ENCODE measurements at places on chromosomes 7 and 10.

- peaks cover 1% of the 10 kb centered on the region for H3K27me3 ChIP-seq
- no peaks in the 10 kb centered on the region for H3K36me3 ChIP-seq
- no peak overlapping the region for H3K4me3 ChIP-seq
- peaks cover 7% of the 10 kb centered on the region for H3K4me1 ChIP-seq
- DNase-seq, result no peak
Observed at GRCh38 chr7:132980402-132980801, 101.5 kb downstream of the CHCHD3 start.

DNA sequence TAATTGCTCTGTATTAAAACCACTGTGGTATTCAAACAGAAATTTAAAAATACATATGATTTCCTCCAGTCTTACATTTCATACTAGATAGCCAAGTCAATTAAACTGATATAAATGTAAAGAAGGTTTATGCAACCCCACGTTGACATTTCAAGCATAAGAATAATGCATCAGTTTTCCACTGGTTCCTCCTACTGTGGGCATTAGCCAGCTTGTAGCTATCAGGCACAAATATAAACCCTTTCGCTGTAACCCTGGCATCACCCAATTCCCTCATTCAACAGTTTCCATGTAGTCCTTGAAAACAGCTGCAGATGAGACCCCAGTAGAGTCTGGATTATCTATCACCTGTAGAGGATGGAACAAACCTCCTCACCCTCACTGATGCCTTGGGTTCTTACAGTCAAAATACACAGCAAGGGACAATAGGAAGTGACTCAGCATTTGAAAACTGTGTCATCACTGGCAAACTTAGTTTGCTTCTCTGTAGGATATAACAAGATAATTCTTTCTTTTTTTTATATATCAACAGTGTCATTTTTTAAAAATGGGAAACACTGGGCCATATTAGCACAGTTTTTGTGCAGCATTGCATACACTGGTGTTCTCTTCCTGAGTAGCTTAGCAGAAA lies 113.0 kb downstream of the PDE1C start:
- DNase-seq, result no peak
- H3K4me3 ChIP-seq, result no peak overlapping the region
- H3K27me3 ChIP-seq, result peaks cover 2% of the 10 kb centered on the region
- no peak overlapping the region for H3K27ac ChIP-seq
- no peaks in the 10 kb centered on the region for H3K36me3 ChIP-seq

DNA sequence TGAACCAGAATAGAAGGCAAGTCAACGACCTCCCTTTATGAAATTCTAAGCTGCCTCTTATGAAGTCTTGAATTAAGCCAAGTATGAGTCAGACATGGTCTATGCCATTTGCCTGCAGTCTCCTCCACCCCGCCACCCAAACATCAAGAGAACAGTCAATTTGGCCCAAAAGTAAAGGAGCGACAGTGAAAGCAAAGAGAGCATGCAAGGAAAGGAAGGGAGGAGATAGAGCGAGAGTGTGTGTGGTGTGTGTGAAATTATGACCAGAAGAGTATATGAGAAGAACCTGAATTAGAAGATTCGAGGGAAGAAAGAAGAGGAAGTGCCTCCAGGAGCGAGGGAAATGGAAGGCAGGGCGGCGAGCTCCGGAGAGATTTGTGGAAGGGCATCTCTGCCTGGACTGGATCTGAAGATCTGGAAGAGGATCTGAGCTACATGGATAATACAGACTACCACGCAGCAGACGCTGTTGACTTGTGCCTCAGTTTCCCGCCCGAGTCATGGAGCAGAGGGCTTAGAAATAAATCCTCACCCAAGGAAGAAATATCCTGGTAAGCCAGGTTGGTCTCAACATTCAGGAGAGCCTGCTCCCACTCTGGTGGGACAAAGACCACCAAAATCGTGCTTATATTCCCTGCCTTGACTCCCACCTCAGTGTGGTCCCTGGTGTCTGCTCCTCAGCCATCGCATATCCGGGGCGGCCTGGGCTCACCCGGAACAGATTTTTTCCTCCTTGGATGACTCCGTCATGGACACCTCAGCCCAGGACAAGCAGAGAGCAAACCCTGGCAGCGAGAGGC lies 459 bp downstream of the ZDHHC6 start:
- H3K4me3 ChIP-seq, result peak overlapping the region; percentile 96
- H3K27ac ChIP-seq, result peak overlapping the region; percentile 95
- peaks cover 22% of the 10 kb centered on the region for H3K4me1 ChIP-seq
- H3K36me3 ChIP-seq, result peaks cover 8% of the 10 kb centered on the region
- peaks cover 13% of the 10 kb centered on the region for H3K27me3 ChIP-seq

DNA sequence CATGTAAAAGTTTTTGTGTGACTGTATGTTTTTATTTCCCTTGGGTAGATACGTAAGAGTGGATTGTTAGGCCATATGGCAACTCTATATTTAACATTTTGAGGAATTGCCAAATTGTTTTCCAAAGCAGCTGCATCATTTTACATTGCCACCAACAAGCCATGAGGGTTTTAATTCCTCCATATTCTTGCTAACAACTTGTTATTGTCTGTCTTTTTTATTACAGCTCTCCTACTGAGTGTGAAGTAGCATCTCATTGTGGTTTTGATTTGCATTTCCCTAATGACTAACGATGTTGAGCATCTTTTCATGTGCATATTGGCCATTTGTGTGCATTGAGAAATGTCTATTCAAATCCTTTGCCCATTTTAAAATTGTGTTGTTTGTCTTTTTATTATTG lies 94.9 kb downstream of the CARD11 start:
- no peak for DNase-seq
- no peak overlapping the region for H3K4me3 ChIP-seq
- no peaks in the 10 kb centered on the region for H3K36me3 ChIP-seq
- no peak overlapping the region for H3K27ac ChIP-seq

GRCh38 chr10:49139028-49139845 lies 5.4 kb upstream of the FAM170B start:
- no peak for DNase-seq
- H3K36me3 ChIP-seq, result no peaks in the 10 kb centered on the region
- peaks cover 3% of the 10 kb centered on the region for H3K4me1 ChIP-seq
- H3K27me3 ChIP-seq, result peaks cover 1% of the 10 kb centered on the region
- no peak overlapping the region for H3K4me3 ChIP-seq

DNA sequence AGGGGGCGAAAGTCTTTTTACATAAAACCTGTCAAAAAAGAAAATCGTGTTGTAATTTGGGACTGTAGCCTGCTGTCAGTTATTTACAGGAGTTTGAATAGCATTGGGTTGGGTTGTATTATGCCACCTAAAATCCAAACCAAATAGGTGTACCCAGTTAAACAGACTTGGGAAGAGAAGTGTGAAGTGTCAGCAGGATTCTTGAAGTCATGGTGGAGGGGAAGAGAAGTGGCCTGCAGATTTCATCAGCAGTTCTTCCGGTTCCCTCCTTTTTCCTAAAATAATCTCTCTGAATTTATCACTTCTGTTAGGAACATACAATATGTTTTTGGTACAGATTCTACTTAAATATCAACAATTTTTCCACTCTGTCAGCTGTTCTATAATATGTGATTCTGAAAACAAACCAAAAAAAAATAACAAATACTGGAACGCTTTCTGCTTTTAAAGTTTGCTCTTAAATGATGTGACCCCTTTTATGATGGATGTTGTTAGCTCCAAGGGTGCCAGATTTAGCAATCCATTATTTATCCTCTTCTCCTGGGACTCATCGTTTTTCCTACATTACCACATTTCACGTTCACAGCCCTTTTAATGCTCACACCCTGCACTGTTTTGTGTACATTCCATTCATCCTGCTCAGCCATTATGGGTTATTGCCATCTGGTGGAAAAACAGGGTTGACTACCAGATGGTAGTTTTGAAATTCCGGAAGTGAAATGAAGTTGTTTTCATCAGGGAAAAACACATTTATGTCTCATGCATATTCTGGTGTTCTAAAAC lies 18.7 kb upstream of the ARHGAP12 start:
- H3K4me3 ChIP-seq, result no peak overlapping the region
- peaks cover 17% of the 10 kb centered on the region for H3K4me1 ChIP-seq
- peaks cover 1% of the 10 kb centered on the region for H3K27me3 ChIP-seq
- H3K27ac ChIP-seq, result no peak overlapping the region

DNA sequence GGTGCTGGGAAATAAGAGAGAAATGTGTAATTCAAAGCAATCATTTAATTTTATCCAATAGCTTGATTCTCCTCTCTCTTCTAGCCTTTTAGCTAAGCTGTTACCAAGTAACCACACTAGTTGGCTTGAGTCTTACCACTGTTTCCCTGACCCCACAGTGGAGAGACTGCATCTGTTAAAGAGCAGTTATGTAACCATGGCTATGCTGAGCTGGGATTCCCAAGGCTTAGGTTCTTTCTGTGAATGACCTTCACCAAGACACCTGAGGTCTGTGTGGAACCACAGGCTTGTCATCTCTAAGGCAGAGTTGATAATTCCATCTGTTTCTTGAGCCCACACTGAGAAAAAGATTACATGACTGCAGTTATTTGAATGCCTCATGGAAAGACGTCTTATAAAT lies 47.7 kb upstream of the ATRNL1 start:
- H3K27me3 ChIP-seq, result peaks cover 2% of the 10 kb centered on the region
- H3K36me3 ChIP-seq, result no peaks in the 10 kb centered on the region
- H3K4me1 ChIP-seq, result peaks cover 5% of the 10 kb centered on the region
- H3K27ac ChIP-seq, result no peak overlapping the region
- no peak overlapping the region for H3K4me3 ChIP-seq
- no peak for DNase-seq

DNA sequence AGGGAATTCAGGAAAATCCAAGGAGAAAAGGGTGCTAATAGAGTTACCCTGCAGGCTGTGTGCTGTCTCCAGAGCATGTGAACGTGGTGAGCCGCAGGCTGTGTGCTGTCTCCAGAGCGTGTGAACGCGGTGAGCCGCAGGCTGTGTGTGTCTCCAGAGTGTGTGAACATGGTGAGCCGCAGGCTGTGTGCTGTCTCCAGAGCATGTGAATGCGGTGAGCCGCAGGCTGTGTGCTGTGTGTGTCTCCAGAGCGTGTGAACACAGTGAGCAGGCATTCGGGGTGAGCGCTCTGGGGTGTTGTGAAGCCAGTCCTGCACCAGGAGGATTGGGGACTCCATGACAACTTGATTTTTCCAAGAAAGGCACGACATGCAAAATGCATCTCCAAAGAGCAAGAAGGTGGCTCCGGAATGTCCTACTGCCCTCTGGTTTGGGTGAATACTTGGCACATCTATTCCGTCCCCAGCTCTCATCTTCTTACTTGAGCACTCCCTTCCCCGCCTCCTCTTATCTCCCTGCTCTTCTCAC lies 407.9 kb upstream of the SHH start:
- H3K27me3 ChIP-seq, result peaks cover 1% of the 10 kb centered on the region
- DNase-seq, result no peak
- H3K4me3 ChIP-seq, result no peak overlapping the region
- H3K27ac ChIP-seq, result no peak overlapping the region

GRCh38 chr10:70559861-70560260 lies 42.7 kb downstream of the PRF1 start:
- peaks cover 42% of the 10 kb centered on the region for H3K4me1 ChIP-seq
- H3K36me3 ChIP-seq, result peaks cover 40% of the 10 kb centered on the region
- no peak for DNase-seq
- peaks cover 29% of the 10 kb centered on the region for H3K27me3 ChIP-seq

- H3K4me1 ChIP-seq, result peaks cover 26% of the 10 kb centered on the region
- no peak for DNase-seq
- peaks cover 55% of the 10 kb centered on the region for H3K36me3 ChIP-seq
- H3K27me3 ChIP-seq, result peaks cover 5% of the 10 kb centered on the region
- no peak overlapping the region for H3K4me3 ChIP-seq
Observed at GRCh38 chr7:50667789-50668226, 102.6 kb upstream of the DDC start.

DNA sequence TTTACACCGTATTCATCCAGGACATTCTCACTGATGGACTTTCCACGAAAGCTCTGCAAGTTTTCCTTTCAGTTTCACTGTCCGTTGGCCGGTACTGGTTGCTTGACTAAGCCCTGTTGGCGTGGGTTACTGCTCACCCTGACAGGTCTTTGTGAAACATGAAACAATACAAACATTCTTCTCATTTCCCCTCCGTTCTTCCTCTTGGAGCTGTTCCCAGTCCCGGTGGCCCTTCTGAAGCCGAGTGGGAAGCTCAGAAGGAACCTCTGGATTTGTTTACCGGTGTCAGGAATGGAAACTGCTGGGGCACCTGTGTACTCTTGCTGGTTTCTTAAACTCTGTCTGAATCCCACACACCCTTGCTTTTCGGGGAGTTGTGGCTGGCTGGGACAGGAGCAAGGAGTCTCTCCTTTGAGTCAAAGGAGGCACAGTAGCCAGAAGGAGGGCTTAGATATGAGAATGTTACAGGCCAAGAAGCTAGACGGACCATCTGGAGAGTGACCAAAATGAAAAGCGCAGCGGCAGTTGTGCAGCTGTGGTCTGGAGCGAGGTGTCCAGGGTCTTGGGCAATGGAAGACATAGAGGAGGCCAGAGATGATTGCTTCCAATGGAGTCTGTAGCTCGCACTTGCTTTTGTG lies 45.7 kb downstream of the LYZL2 start:
- no peaks in the 10 kb centered on the region for H3K27me3 ChIP-seq
- no peaks in the 10 kb centered on the region for H3K36me3 ChIP-seq
- peak overlapping the region; percentile 87 for H3K27ac ChIP-seq
- DNase-seq, result peak; percentile 29
- peak overlapping the region; percentile 23 for H3K4me3 ChIP-seq
- peaks cover 18% of the 10 kb centered on the region for H3K4me1 ChIP-seq

GRCh38 chr7:132815696-132816311 lies 239.5 kb upstream of the PLXNA4 start:
- no peaks in the 10 kb centered on the region for H3K4me1 ChIP-seq
- no peaks in the 10 kb centered on the region for H3K36me3 ChIP-seq
- no peak for DNase-seq
- H3K27ac ChIP-seq, result no peak overlapping the region
- H3K4me3 ChIP-seq, result no peak overlapping the region

DNA sequence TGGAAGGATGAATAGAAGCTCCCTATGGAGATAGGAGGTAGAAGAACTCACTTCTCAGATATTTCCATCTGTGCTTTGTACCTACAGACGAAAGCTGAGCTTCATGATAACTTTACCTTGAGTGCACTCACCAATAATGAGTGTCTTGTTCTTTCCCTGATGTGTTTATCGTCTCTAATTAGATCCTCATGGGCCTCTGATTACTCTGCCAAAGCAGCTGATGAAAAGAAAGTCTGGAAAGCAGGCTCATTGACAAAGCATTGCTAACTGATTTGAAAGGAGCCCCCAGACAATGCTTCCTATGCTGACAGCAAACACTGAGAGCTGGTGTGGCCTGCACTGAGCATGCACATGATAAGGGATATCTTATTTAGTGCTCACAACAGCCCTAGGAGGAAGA lies 183.9 kb upstream of the GHITM start:
- H3K4me1 ChIP-seq, result peaks cover 14% of the 10 kb centered on the region
- no peak overlapping the region for H3K27ac ChIP-seq
- H3K4me3 ChIP-seq, result no peak overlapping the region
- H3K27me3 ChIP-seq, result no peaks in the 10 kb centered on the region
